ENCODE measurements at places on chromosomes 6 and 20.
A peak's percentile ranks its signal among the peaks of the same experiment; 100 is the strongest.

DNA sequence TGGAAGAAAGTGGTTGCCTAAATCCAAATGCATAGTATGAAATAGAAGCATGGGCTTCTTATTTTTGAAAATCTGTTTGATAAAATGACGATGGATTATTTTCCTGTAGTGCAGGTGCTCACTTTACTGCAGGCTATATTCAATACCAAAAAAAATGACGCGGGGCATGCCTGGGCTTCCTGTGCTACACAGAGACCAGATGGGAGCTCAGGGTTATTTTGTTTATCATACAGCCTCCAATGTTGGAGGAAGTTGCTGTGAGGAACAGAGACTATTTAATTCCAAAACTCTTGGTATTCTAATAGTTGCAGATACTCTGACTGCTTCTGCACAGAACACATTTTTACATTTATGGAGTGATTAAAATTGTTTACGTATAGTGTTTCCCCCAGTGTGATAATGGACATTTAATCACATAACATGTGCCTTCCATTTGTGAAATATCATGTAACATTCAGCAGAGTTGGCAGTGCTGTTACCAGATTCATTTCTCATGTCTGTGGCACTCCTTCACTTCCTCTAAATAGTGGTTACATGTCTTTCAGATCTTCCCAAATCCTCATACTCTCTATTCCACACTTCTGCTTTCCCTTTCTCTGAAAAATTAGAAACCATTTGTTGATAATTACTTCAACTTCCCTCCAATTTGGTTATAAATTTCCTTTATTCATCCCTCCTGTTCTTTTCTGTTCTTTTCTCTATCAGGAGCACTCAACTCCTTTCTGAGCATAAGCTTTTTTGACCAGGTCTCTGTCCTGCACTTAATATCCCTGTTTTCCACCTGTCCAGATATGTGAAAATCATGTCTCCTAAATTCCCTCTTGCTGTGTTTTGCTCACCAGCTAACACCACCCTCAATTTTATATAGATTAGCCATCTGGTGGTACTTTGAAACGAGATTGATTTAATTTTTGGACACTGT, 121.6 kb downstream of the ADGRB3 start:
- no peak for DNase-seq

GRCh38 chr6:140071601-140072062, 697.2 kb upstream of the CITED2 start:
- no peak for DNase-seq

- no peak for DNase-seq
Observed at GRCh38 chr6:118921084-118921483, 13.9 kb downstream of the MCM9 start.

- no peak for DNase-seq
Observed at GRCh38 chr6:167349631-167350274, 24.9 kb downstream of the TTLL2 start.

DNA sequence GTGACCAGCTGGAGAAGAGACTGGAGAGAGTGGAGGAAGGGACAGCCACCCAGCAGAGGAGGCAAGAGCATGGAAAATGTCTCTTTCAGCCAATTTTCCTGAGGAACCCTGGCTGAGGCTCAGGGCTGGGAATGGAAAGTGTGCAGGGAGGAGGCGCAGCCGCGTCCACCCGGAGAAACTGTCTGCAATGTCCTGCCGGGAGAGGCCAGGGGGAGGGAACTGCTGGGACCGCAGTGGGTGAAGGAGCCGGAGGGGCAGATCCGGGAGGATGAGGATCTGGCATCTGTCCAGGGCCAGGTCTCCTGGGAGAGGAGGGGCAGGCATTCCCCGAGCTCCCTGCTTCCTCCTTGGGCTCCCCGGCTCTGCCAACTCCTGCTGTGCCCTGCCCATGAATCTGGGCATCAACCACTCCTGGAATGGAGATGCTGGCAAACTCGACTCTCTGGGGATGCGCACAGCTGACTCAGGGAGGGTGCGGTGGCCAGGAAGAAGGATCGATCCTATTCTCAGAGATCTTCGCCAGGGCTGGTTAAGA, 17.4 kb upstream of the HM13 start:
- no peak for DNase-seq

DNA sequence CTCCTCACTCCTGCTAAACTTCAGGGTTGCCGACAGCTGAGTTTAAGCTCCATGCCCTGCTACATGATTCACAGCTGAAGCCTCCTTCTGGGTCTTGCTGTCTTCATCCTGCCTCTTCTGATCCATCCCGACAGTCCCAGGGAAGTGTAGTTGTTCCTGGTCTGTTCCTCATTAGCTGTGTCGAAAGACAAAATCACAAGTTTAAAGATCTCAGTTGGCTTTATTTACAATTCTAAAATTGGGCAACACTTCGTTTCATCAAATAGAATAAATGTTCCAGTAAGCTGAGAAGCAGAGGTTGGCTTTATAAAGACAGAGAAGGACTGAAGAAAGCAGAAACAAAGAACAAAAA, 4.1 kb upstream of the SLC2A10 start:
- no peak for DNase-seq

- peak; percentile 49 for DNase-seq
Observed at GRCh38 chr6:33316603-33317418, 733 bp downstream of the ZBTB22 start.

DNA sequence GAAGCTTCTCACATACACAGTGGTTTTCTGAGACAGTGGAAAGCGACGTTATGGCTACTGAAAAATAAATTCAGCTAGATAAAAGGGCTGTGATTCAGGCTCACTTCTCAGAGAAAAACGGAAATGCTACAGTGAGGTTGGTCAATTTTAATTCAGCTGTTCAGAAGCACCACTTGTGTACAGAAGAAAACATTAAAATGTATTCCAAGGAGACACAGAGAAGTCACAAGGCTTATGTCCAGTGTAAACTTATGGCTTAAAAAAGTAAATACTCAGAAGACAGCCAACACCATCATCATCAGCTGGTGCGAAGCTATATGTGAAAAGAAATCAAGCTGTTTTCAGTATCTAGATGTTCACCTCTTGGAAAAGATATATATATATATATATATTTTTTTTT, 68.6 kb downstream of the ABHD12 start:
- no peak for DNase-seq

All from endodermal cell (in vitro differentiated cells).